ENCODE measurements at places on chromosomes 1 and 21. TPM values are rescaled to one million over a fixed set of nuclear protein-coding genes. Genes with fewer than 3 reads are reported as not detected.
A peak's percentile ranks its signal among the peaks of the same experiment; 100 is the strongest.

GRCh38 chr1:98280049-98280448, 359.2 kb upstream of the DPYD start:
- H3K27me3 ChIP-seq, result no peaks in the 10 kb centered on the region
- no peaks in the 10 kb centered on the region for H3K36me3 ChIP-seq
- H3K27ac ChIP-seq, result no peak overlapping the region
- no peaks in the 10 kb centered on the region for H3K4me1 ChIP-seq

Gene PLEKHO1
- total RNA-seq, result 146 TPM

Gene ETNK2
- 18.0 TPM for total RNA-seq

GRCh38 chr1:80565406-80565805, 1235.3 kb upstream of the ADGRL2 start:
- H3K27me3 ChIP-seq, result no peaks in the 10 kb centered on the region
- no peaks in the 10 kb centered on the region for H3K4me1 ChIP-seq
- H3K36me3 ChIP-seq, result no peaks in the 10 kb centered on the region

DNA sequence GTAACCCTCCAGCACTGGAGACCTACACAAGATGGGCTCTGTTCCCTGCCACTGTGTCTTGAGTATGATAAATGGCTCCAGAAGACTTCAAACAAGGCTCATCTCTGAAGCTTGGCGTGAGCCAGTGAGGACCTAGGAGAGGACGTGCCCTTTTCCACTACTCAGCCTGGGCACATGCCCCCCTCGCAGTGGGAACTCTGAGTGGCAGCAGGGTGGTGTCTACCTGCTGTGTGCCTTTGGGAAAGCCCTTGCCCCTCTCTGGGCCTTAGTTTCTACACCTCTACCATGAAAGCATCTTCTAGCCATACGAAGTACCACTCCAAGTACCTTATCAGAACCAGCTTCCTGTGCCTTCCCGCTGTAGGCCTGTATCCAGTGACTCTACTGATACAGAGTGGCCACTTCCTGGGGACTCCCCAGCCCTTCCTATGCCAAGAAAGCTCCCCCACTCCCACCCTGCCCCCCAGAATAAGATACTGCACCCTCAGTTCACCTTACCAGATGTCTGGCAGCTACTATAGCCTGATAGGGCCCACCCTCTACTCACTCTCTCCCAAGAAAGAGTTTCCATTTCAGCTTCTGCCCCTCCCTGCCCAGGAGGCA, 3.1 kb upstream of the MOB3C start:
- no peak for DNase-seq

GRCh38 chr1:74571891-74572290, 59.5 kb upstream of the LRRC53 start:
- H3K27ac ChIP-seq, result no peak overlapping the region
- H3K36me3 ChIP-seq, result no peaks in the 10 kb centered on the region
- H3K27me3 ChIP-seq, result no peaks in the 10 kb centered on the region
- no peak for DNase-seq
- no peaks in the 10 kb centered on the region for H3K4me1 ChIP-seq

Gene OR2M5
- not detected for total RNA-seq

- H3K4me1 ChIP-seq, result no peaks in the 10 kb centered on the region
- no peak for DNase-seq
- no peaks in the 10 kb centered on the region for H3K27me3 ChIP-seq
- no peak overlapping the region for H3K27ac ChIP-seq
- H3K4me3 ChIP-seq, result no peak overlapping the region
- H3K36me3 ChIP-seq, result peaks cover 3% of the 10 kb centered on the region
These were observed 775 bp upstream of the EFCAB14 start for GRCh38 chr1:46719689-46720088.

Gene BEND5
- total RNA-seq, result 11.2 TPM

Gene SPATA46
- total RNA-seq, result not detected

DNA sequence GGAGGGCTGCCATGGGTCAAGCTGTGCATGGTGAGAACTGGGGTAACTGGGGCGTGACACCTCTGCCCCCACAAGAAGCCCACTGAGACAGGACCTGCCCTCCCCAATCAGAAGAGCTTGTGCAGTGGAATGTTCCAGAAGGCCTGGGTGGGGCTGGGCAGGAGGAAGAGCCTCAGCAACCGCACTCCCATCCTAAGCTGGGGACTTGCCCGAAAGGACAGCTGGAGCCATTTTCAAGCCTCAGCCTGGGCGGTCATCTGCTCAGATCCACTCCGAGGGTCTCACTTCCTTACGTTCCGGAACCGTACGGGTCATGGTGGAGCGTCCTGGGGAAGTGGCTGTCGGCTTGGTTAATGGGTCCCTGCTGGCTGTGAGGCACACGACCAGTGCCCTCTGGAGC, 158.6 kb upstream of the ARHGEF16 start:
- H3K4me3 ChIP-seq, result no peak overlapping the region
- no peak overlapping the region for H3K27ac ChIP-seq
- DNase-seq, result no peak
- no peaks in the 10 kb centered on the region for H3K36me3 ChIP-seq
- no peaks in the 10 kb centered on the region for H3K27me3 ChIP-seq

DNA sequence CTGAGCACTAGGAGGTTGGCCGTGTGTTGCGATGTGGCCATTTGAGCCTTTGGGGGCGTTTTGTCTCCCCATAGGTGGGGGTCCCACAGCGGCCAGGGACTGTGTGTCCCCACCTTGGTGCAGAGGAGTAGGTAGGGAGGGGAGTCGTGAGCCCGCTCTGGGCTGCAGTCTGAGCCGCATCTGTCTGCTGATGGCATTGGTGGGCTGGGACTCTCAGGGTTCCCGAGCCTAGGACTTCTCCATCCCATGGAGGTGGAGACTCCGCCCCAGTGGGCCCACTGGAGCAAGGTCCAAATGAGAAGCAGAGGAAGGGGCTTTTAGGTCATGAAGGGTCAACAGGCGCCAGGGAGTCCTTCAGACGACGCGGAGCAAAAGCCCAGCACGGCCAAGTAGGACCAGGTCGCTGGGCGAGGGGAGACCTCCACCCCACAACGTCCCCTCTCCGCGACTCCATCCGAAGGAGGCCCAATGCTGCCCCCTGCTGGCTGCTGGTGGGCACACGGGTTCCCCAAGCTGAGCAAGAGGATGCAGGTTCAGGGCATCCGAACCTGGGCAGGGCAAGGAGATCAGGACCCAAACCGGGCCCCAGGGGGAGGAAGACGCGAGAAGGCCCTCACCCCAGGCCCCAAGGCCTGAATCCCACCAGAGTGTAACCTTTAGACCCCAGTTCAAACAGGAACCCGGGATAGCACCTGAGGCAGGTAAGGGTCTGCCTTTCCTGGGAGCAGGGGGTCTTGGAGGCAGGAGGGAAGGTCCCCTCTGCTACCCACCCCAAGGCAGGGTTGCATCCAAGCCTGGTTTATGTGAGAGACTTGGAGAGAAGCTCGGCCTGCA, 14.9 kb downstream of the TTC34 start:
- DNase-seq, result peak; percentile 88
- H3K36me3 ChIP-seq, result no peaks in the 10 kb centered on the region
- H3K4me1 ChIP-seq, result no peaks in the 10 kb centered on the region
- no peak overlapping the region for H3K27ac ChIP-seq
- no peak overlapping the region for H3K4me3 ChIP-seq

All from aorta (tissue), 5 donors.